ENCODE measurements at places on chromosomes 3 and 15.

DNA sequence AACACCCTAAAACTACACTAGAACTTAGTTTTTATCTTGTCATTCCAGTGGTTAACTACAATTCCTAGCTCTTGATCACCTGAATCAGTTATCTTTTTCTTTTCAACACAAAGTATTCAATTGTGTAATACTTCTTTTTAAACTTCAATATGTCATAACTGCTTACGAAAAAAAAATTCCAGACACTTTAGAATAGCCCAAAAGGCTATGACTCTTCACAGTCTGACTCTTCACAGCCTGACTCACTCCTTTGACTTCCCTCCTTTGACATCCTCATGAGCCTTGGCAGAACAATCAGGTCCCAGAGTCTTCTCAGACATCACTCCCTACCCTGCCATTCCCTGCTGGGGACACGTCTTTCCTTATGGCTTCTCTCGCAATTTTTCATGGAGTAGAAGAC, 727.1 kb downstream of the ROBO1 start:
- DNase-seq: no peak

- DNase-seq: no peak
Measured at GRCh38 chr3:121979734-121980449, 42.2 kb downstream of the ILDR1 start.

DNA sequence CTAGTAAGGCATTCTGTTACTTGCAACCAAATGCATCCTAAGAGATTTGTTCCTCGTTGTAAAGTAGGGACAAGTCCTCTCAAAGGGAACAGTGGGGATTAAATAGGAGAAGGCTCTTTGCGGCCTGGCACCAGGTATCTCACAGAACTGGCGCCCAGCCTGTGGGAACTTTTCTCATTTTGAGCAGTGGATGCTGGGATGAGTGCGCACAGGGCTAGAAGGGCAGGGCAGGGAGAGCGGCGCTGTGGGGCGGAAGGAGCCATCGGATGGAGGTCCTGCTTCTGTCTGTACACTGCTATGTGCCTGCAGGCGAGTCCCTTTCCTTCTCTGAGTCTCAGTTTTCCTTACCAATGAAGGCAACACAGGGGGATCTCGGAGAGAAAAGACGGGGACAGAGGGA, 50.6 kb downstream of the WNT7A start:
- DNase-seq: no peak

DNA sequence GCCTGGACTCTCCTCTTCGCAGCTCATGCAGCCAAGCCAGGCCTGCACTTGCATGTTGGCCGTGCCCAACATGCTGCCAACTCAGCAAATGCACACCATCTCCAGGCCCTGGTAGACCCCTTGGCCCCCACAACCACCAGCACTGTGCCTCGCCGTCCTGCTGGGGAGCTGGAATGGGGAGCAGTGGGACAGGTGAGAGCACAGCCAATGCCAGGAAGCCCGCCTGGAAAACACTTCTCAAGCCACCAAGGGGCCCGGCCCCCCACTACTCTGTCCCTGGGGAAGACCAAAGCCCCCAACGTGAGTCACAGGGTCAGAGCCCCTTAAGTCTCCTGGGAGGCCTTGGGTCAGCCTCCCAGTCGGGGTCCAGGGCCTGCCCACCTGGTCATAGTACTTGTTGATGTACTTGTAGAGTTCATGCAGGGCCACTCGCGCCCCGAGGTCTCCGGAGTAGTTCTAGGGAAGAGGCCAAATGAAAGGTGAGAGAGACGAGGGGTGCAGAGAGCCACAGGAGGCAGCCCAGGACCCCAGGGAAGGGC, 24.5 kb downstream of the PLXNB1 start:
- DNase-seq: no peak

DNA sequence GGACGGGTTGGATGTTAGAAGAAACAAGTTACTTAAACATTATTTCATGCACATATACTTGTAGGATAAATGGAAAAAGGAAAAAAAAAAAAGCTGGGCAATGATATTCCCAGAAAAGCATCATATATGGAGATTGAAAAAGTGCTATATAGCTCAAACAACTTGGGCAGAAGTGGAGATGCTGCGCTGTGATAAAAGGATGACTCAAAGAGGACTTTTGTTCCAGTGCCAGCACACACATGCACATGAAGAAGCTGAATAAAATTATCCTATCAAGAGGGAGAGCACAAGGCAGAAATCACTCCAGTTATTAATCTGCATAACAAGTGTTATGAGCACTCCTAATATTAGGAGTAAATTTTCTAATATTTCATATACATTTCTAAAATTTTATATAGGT, 30.9 kb downstream of the FRMD4B start:
- no peak for DNase-seq

GRCh38 chr3:131821191-131821762, 213.5 kb downstream of the CPNE4 start:
- DNase-seq: no peak
